ENCODE measurements at places on chromosomes 7 and 10. TPM values are rescaled to one million over a fixed set of nuclear protein-coding genes. Genes with fewer than 3 reads are reported as not detected.

Gene CRTAC1
- total RNA-seq: not detected

DNA sequence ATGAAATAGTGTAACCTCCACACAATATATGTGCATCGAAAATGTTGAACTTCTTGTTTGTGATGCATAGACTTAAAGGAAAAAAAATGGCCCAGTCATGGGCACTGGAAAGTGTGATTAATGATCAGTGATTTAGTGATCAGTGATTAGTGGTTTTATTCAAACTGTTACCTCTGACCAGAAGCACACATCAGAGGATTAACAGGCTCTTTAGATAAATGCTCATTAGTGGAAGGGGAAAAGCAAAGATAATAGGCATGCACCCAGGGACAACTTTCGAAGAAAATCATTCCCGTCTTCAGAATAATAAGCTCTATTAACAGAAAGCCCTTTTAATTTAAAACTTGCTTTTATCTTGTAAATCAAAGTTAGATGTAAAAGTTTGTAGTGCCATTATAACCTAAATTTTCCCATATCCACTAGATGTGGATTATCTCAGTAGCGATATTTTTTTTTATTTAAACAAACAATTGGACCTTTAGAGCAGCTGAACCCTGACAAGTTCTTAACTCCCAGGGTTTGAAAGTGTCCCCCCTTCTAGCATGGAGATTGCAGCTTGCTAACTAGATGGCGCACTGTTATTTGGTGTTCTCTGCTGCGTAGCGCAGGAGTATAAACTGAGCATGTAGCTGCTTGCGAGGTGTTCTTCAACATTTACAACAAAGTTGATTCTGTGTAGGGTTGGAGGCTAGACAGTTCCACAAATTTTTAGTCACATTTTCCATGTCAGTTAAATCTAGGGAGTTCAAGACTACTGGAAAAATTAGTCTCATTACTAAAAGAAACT, at the start of gene CREB5:
Gene CREB5, plus strand, starts transcription at position 643 of the 787 bp plus-strand sequence. CDS start 397 bp downstream, outside the sequence.
- no peak for DNase-seq
- no peak within 1 kb of the TSS for H3K4me3 ChIP-seq
- H3K4me1 ChIP-seq: peaks cover 26% of the 10 kb centered on the region
- H3K27me3 ChIP-seq: peaks cover 63% of the 10 kb centered on the region
- no peak within 1 kb of the TSS for H3K27ac ChIP-seq
- H3K36me3 ChIP-seq: no peaks in the 10 kb centered on the region

DNA sequence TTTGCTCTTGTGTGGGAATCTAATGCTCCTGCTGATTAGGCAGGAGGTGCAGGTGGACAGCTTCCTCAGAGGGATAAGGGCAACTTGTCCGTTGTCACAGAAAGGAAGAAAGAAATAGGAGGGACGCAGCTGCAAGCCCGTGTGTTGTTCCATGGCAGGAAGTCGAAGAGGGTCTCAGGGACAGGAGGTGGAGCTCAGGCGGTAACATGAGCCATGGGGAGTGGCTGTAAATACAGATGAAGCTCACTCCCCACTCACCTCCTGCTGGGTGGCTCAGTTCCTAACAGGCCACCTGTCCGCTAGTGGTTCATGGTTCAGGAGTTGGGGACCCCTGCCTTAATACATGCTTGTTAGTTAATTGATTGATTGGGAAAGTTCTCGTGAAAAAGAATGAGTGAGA, 101.7 kb upstream of the SFMBT2 start:
- H3K4me3 ChIP-seq: no peak overlapping the region
- DNase-seq: no peak
- H3K36me3 ChIP-seq: no peaks in the 10 kb centered on the region
- H3K27ac ChIP-seq: no peak overlapping the region
- no peaks in the 10 kb centered on the region for H3K4me1 ChIP-seq

GRCh38 chr7:127857464-127857841, 173.8 kb downstream of the LRRC4 start:
- H3K27me3 ChIP-seq: no peaks in the 10 kb centered on the region
- no peak for DNase-seq
- no peaks in the 10 kb centered on the region for H3K4me1 ChIP-seq
- peaks cover 7% of the 10 kb centered on the region for H3K36me3 ChIP-seq
- H3K4me3 ChIP-seq: no peak overlapping the region

Gene PDE6C
- not detected for total RNA-seq

DNA sequence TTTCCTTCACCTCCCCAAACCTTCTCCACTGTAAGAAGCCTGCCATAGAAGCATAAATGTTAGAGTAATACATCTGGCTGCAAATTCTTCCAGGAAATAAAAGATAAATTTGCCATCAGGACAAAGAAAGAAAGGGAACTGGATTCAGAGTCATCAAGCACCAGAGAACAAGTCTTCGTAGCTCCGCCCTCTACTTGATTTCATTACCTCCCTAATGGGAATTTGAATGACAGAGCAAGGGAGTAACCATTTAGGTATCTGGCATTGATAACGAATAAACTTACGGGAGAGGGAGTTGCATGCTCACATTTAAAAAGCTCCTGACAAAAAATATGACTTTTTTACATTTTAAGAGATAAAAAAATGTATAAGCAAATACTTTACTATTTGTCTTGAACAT, 263.4 kb downstream of the NEBL start:
- H3K4me3 ChIP-seq: no peak overlapping the region
- H3K27me3 ChIP-seq: no peaks in the 10 kb centered on the region
- H3K27ac ChIP-seq: no peak overlapping the region
- DNase-seq: no peak

DNA sequence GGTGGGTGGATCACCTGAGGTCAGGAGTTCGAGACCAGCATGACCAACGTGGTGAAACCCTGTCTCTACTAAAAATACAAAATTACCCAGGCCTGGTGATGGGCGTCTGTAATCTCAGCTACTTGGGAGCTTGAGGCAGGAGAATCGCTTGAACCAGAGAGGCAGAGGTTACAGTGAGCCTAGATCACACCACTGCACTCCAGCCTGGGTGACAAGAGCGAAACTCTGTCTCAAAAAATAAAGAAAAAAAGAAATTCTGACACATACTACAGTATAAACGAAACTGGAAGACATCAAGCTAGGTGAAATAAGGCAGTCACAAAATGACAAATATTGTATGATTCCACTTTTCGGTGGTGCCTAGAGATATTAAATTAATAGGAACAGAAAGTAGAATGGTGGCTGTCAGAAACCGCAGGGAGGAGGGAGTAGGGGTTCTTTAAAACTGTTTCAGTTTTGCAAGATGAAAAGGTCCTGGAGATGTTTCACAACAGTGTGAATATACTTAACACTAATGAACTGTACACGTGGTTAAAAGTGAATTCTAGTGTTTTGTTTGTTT, 23.2 kb downstream of the PILRA start:
- no peak overlapping the region for H3K4me3 ChIP-seq
- H3K27ac ChIP-seq: no peak overlapping the region
- DNase-seq: no peak
- H3K27me3 ChIP-seq: peaks cover 40% of the 10 kb centered on the region
- H3K4me1 ChIP-seq: no peaks in the 10 kb centered on the region

Gene C7orf57
- 0.34 TPM for total RNA-seq

DNA sequence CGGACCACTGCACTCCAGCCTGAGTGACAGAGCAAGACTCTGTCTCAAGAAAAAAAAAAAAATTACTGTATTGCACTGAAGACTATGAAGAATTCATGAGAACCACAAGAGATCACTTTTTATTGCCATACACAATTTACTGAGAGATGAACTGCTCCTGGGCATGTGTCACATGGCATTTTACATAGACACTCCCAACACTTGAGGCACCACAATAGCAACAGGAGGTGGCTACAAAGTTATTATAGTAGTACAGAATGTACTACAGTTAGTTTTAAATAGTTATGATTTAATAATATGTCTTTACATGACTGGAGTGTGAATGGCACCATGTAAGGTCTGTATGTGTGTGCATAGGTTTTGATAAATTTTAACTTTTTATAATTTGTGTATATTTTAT, 70.6 kb downstream of the KMT2E start:
- H3K4me3 ChIP-seq: no peak overlapping the region
- 0 out of 2 replicates have a peak, but pooled peaks cover 3% of the 10 kb centered on the region for H3K4me1 ChIP-seq
- peaks cover 65% of the 10 kb centered on the region for H3K36me3 ChIP-seq
- no peaks in the 10 kb centered on the region for H3K27me3 ChIP-seq
- no peak overlapping the region for H3K27ac ChIP-seq

DNA sequence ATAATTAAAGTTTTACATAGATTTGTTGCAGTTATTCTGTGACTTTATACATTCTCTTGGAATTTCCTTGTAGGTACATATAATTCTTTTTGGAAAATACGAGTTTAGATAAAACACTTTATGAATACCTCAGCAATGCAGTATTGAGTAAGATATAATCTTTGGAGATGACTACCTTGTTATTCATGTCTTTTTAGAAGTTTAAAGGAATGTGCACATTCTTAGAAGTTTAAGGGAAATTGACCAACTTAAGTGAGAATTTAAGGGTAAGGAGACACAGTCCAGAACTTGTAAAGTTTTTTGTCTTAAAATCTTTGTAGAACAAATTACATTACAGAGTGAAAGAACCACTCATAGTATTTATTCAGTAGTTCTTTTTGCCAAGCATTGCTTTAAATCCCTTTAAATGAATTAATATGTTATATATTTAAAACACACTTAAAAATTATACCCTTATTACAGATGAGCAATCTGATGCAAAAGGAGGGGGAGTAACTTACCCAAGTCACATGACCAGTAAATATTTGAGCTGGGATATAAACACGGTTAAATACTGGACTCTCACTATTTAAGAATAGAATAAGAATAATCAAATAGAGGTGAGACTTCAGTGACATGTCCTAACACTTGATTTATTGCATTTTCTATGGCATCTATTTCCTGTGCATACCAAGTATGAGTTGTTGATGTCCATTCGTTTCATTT, 139.5 kb upstream of the FERD3L start:
- no peak overlapping the region for H3K27ac ChIP-seq
- H3K36me3 ChIP-seq: no peaks in the 10 kb centered on the region
- no peaks in the 10 kb centered on the region for H3K27me3 ChIP-seq

Gene UNC5B
- total RNA-seq: 0.94 TPM

DNA sequence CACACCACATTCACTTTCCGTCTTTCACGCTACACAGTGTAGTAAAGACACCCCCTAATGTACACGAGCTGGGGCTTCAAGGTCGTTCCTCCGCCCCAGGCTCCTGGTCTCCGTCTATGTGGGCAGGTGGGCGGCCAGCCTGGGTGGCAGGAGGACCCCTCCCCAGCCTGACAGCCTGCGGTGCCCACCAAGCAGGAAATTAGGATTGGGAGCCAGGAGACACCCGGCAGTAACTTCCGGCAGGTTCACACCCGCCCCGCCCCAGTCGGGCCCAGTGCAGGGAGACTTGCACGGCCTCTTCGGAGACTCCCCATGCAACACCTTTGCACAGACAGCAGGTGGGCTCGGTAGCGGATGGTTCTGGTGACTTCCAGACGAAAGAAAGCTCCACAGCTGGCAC, 27.7 kb upstream of the ADGRA1 start:
- no peaks in the 10 kb centered on the region for H3K4me1 ChIP-seq
- no peaks in the 10 kb centered on the region for H3K36me3 ChIP-seq
- H3K27me3 ChIP-seq: no peaks in the 10 kb centered on the region
- H3K4me3 ChIP-seq: no peak overlapping the region
- no peak overlapping the region for H3K27ac ChIP-seq
- DNase-seq: no peak

All from SJSA1 (cell line).